Choroid plexus epithelial cell (primary cell): ENCODE measurements at places on chromosomes 5 and 9.

DNA sequence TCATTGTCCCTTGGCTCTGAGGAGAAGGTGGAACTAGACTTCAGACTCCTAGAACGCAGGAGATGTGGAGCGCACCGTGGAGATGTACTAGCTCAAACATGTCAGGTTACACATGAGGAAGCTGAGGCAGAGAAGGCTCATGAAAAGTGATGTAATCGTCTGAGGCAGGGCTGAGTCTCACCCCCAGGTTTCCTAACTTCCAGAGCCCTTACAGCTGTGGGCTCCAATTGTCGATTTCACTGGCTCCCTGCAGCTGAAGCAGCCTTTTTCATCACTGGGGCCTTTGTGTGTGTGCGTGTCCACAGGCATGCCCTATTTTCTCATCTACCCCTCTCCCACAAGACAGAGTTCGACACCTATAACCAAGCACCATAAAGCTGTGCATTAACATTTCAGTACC, 370.6 kb downstream of the NTRK2 start:
- DNase-seq, result no peak

DNA sequence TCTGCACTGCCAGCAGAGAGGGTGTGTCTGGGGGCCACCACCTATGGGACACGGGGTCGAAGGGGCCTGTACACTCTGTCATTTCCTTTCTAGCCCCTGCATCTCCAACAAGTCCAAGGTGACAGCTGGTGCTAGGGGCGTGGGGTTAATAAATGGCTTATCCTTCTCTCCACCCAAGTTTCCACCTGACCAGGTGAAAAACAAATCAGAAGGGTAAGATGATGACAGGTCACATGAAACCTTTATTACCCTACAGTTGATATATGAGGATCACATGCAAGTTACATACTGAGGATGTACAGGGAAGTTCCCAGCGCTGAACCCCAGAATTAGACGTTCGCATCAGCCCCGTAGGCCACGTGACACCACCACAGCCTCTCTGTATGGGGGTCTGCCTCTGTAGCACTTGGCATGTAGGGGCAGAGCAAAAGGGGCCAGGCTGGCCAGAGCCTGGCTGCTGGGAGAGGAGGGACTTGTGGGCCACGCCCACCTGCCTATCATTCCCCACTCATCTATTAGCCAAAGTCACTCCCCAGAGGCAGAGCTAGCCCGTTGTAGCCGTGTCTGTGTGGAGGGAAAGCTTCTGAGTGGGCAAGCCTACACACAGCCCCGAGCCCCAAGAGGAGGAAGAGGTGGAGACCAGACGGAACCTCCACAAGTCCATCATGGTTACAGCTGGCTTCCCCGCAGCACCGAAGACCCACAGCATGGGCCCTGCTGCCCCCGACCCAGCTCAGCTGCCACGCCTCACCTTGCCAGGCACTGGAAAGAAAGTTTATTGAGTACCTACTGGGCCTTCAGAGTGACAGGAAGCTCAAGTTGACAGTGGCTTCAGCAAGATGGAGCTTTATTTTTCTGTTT, 2.2 kb downstream of the TMEM141 start:
- no peak for DNase-seq

DNA sequence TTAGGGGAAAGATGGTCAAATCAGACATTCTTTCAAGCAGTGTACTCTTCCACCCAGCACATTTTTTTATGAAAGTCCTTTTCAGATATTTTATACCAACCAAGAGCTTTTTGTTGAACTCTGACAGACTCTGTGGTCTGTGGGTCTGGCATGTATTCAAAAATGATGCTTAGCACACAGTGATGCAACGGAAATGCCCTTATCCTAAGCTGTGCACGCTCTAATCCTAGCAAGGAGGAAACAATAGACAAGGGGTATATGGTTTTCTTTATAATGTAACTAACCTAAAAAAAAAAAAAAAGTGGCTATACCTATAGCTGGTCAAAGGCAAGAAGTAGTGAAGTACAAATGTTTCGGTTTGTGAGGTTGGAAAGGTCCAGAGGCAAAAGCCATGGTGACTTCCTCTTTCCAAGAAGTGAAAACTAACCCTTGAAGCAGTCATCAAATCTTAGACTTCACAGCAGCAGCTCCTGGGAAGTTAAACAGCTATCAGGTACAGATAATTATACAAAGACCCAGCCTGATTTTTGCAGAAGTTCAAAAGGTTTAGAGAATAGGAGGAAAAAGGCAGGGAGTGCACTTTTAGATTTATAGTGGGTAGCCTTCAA, 82.5 kb downstream of the SEMA6A start:
- peak; percentile 97 for DNase-seq

- DNase-seq, result no peak
Observed at GRCh38 chr9:85640425-85640824, 101.3 kb downstream of the AGTPBP1 start.

- DNase-seq, result peak; percentile 50
Observed at GRCh38 chr5:65185468-65185867, 296.3 kb downstream of the ADAMTS6 start.

DNA sequence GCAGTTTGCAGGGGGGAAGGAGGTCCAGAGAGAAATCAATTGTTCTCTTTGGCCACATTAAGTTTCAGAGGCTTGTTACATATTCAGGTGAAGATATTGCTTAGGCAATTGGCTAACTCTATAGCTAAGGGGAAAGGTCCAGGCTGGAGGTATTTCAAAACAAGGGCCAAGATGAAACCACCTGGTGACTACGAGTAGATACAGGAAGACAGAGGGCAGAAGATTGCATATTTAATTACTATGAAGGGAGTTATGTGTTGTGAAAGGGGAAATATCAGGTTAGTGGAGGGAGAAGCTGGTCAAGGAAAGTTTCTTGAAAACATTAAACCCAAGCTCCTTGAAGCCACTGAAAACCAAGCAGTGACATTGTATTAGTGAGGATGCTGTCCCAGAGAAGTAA, 1.9 kb upstream of the RAD23B start:
- no peak for DNase-seq

DNA sequence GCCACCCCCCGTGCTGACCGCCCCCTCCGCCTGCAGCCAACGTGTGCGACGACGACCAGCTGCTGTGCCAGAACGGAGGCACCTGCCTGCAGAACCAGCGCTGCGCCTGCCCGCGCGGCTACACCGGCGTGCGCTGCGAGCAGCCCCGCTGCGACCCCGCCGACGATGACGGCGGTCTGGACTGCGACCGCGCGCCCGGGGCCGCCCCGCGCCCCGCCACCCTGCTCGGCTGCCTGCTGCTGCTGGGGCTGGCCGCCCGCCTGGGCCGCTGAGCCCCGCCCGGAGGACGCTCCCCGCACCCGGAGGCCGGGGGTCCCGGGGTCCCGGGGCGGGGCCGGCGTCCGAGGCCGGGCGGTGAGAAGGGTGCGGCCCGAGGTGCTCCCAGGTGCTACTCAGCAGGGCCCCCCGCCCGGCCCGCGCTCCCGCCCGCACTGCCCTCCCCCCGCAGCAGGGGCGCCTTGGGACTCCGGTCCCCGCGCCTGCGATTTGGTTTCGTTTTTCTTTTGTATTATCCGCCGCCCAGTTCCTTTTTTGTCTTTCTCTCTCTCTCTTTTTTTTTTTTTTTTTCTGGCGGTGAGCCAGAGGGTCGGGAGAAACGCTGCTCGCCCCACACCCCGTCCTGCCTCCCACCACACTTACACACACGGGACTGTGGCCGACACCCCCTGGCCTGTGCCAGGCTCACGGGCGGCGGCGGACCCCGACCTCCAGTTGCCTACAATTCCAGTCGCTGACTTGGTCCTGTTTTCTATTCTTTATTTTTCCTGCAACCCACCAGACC, 80.2 kb downstream of the NTNG2 start:
- peak; percentile 26 for DNase-seq

DNA sequence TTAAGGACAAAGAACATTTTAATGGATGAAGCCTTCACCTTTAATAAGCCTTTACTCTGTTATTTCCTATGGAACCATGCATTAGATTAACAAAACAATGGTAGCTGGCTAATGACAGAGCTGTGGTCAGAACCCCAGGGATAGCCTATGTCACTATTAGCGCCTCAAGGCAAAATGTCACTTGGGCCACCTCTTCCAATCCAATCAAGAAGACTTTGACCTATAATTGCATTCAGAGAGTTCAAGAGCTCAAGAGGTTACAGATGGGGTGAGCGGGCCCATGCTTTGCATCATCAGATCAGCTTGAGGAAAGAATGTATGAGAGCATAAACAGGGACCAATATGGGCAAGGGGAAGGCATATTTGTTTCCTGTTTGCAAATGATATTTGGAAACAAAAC, 425.1 kb downstream of the ARHGEF28 start:
- DNase-seq, result no peak

GRCh38 chr5:8905021-8905420, 640.9 kb downstream of the SEMA5A start:
- peak; percentile 68 for DNase-seq

DNA sequence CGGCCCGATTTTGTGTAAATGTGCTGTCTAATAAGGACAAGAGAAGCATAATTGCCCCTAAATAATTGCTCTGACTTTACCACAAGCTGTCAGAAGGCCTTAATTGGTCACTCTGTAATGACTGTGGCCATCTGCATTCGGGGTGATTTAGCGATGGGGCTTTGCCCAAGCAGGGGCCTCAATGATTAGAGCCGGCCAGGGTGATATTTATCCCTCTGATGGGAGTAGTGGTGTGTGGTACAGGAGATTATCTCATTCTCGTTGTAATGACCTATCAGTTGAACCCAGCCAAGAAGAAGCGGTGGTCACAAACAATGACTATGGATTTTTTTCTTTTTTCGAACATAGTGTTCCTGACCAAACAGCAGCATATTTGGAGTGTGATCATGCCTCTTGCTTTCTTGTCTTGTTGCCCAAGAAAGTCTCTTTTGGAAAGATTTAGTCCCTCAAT, 72.0 kb upstream of the SAP30L start:
- DNase-seq, result no peak

GRCh38 chr5:14510156-14510734, 71.3 kb upstream of the OTULINL start:
- DNase-seq, result no peak
